Effector memory CD8-positive, alpha-beta T cell (primary cell): ENCODE measurements at places on chromosomes 4 and X.

- no peak for DNase-seq
- H3K4me1 ChIP-seq, result peaks cover 9% of the 10 kb centered on the region
- H3K36me3 ChIP-seq, result peaks cover 86% of the 10 kb centered on the region
- no peaks in the 10 kb centered on the region for H3K27me3 ChIP-seq
Observed at GRCh38 chrX:1600406-1601050, 9.1 kb downstream of the AKAP17A start.

DNA sequence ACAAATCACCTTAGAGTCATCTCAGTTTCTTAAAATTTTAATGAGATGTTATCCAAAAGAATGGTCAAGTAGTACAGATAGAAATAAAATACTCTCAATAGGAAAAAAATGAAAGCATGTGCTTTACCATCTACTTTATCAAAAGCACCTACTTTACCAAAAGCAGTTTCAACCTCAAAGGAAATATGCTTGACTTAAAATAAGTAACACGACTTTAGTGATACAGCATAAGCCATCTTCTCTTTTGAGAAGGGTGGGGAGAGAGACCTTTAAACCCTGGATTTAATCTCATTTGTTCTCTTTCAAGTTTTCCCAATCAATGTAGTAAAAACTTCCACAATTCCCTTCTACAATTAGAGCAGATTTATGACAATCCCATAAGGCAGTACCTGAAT lies 26.5 kb downstream of the OTUD4 start:
- H3K27ac ChIP-seq, result peak overlapping the region; percentile 50
- peaks cover 90% of the 10 kb centered on the region for H3K36me3 ChIP-seq
- H3K4me3 ChIP-seq, result no peak overlapping the region

- no peaks in the 10 kb centered on the region for H3K4me1 ChIP-seq
- peaks cover 5% of the 10 kb centered on the region for H3K27me3 ChIP-seq
- no peaks in the 10 kb centered on the region for H3K36me3 ChIP-seq
- no peak overlapping the region for H3K4me3 ChIP-seq
Observed at GRCh38 chr4:10648479-10648878, 36.1 kb downstream of the CLNK start.

DNA sequence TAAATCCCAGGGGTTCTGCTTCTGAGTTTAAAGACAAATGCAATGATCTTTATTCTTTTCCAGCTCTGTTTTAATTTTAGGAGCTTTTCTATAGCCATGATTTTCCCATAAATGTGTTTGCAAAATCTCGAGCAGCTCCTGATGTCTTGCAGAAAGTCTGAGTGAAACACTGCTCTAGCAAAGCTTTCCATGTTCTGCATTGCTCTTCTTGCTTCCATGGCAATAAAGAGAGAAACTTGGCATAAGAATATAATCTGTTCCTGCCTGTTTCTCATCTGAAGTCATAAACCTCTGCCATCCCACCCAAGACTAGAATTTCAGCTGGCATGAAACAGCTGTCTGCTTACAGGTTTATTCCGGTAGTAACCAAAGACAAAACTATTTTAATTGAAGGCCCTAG lies 254.5 kb downstream of the SPRY1 start:
- H3K27me3 ChIP-seq, result no peaks in the 10 kb centered on the region
- no peak overlapping the region for H3K4me3 ChIP-seq

- peak; percentile 3 for DNase-seq
- H3K36me3 ChIP-seq, result no peaks in the 10 kb centered on the region
- no peaks in the 10 kb centered on the region for H3K27me3 ChIP-seq
- peaks cover 23% of the 10 kb centered on the region for H3K4me1 ChIP-seq
- peak overlapping the region; percentile 85 for H3K27ac ChIP-seq
Observed at GRCh38 chr4:52659722-52660261, 691 bp upstream of the USP46 start.

DNA sequence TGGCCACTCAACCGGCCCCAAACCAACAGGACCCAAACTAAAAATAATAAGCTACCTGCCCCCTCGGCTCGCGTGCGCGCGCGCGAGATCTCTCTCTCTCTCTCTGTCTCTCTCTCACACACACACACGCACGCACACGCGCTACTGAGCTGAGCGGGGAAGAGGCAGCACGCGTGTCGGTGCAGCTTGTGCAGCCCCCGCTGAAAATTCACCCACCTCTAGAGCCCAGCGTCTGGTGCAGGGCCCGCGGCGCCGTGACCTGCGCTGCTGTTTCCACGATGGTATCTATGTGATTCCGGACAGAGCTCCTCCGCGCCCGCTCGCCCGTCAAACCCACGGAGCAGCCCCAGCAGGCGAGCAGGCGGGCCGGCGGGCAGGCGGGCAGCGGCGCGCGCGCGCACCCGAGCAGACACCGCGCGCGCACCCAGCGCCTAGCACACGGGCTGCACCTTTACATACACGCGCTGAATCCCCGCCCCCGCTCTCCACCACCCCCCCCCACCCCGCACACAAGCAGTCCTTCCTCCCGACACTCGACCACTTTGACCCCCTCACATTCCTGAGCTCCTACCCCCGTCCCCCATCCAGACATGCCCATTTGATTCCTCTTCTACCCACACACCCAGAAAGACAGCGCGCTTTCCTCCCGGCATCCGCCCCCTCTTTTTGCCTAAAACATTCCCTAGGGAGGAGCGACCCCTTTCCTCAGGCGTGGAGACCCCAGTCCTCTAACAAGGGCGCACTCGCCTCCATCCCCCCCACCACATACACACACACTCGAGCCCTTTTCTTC lies 1.0 kb downstream of the SLITRK4 start:
- no peaks in the 10 kb centered on the region for H3K36me3 ChIP-seq
- peaks cover 1% of the 10 kb centered on the region for H3K4me1 ChIP-seq
- no peak overlapping the region for H3K27ac ChIP-seq
- DNase-seq, result no peak
- peaks cover 19% of the 10 kb centered on the region for H3K27me3 ChIP-seq
